Germinal center (tissue), 1 donor: ENCODE measurements at places on chromosomes 6 and 20.

DNA sequence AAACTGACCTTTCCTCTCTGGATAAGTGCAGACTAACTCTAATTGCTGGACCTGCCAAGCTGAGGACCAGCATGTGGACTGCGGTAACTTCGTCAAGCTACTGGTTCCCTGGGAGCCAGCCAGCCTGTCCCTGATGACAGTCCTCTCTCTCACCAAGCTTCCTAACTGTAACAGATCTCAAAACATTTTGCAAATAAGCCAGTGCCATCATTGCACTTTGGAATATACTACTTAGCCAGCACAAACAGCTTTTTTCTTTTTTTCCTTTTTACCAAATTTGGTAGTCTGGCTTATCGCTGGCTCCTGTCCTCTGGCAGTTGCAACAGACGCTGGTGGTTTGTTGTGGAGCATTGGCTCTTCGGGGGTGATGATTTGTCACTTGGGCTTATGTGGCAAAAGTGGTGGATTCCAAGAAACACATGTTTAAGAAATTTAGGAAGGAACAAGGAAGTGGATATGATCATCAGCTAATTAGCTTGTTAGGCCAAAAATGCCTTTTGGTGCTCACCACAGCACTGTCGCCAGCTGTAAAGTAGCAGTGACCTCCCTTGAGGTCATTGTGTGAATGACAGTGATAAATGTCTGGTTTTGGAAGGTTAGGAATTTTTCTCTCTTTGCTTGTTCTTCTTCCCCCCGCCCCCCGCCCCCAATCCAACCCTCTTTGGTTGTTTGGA, 171.7 kb downstream of the CLIC5 start:
- no peak for DNase-seq

DNA sequence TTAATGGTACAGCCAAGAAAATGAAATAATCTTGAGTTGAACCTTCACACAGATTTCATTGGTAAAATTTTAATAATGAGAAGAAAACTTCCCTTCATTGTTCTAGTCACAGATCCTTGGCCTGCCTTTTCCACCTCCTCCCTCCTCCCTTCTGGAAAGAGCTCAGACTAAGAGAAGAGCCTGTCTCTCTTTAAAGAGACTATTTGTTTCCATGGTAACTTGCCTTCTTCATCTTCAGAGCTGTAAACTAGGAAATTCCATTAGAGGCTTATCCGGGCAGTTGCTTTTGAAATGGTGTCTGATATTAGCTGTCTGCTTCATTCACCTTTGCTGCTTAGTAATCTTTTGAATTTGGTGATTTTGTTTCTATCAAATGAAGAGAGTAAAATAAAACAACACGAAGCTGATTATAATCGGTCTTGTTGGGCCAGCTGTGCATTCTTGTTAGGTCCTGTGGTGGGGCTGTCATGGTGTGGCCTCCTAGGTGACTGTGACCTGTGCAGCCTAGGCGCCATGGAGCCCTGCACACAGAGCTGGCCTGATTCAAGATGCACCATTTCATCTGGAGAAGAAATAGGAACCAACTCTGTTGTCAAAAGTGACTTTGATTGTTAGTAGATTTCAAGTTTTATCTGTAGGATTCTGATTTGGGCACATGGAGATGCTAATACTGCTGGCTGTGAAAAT, 96.7 kb downstream of the MAP3K7 start:
- DNase-seq: no peak

- DNase-seq: no peak
Observed at GRCh38 chr20:51536116-51537069, 6.1 kb downstream of the NFATC2 start.

DNA sequence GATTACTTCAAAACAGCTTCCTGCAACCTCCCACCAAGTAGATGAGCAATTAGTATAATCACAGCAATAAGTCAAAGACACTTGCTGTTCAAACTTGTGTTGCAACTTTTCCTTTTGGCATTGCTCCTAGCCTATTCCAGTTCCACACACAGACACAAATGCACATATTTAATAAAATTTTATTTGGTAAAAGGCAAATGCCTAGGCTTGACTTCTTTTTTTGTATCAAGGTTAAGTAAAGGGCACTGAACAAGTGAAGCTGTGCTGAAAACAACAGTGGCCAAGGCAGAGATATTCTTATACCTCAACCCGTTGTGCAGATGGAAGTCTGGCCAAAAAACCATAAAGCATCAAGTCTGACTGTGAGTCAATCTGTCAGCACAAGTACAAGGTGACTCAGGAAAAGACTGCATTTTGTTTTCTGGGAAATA, 708.4 kb upstream of the CITED2 start:
- DNase-seq: no peak

DNA sequence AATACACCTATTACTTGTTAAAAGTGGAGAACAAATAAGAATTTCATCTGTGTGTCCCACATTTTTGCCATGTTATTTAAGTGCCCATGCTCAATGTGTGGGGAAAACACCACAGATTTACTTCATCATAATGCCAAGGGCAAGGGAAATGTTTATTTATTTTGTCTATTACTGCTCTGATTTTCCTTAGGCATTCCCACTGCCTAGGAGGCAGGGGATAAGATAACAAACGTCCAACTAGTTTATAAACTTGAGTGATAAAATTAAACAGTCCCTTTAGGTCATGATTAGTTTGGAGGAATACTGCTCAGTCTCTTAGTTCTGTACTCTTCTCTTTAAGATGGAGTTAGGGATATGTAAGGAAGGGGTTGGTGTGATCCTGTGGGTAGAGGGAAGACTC, 598.4 kb upstream of the MARCKS start:
- DNase-seq: no peak

DNA sequence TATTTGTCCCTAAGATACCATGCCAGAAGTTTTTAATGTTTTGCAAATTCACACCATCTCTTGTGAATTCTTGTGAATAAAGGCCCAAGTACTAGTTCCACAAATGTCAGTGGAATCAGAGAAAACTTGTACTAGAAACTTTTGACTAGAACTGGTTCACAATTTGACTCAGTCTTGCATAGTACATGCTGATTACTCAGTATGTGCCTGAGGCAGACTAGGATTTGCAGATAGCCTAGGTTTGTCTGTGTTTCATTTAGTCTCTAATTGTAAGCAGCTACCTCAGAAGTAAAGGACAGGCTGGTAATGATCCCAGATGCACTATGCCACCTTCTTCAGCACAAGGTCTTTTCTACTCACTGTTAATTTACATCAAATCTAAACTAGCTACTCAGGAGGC, 34.2 kb upstream of the GSTA4 start:
- DNase-seq: no peak

DNA sequence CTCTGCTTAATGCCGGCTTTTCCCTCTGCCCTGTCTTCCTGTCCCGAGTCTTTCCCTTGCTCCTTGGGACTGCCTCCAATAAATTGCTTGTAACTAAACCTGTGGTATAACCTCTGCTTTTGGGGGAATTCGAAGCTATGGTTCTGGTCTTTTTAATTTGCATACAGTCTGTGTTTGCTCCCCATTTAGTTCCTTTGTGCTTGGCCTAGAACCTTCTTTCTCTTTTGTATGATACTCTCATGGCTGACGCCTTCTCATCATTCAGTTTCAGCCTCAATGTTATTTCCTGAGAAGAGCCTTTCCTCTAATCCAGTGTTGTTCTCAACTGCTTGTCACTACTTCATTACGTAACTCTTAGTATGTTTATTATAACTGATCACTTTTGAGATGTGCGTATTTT, 248.0 kb downstream of the PHF3 start:
- DNase-seq: no peak

GRCh38 chr6:11944111-11944510, 68.0 kb upstream of the HIVEP1 start:
- no peak for DNase-seq

DNA sequence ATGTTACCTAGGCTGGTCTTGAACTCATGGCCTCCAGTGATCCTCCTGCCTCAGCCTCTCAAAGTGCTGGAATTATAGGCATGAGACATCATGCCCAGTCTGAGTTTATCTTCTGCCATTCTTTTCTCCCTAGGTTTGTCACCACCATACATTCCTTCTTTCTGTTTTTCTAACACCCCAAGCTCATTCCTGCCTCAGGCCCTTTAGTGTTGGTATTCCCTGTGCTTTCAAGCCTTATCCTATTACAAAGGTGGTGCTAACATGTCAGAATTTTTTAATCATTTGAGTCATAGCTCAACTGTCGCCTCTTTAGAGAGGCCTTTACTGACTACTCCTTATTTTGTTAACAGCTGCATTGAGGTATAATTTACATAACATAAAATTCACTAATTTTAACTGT, 221.1 kb upstream of the PRSS16 start:
- DNase-seq: no peak

DNA sequence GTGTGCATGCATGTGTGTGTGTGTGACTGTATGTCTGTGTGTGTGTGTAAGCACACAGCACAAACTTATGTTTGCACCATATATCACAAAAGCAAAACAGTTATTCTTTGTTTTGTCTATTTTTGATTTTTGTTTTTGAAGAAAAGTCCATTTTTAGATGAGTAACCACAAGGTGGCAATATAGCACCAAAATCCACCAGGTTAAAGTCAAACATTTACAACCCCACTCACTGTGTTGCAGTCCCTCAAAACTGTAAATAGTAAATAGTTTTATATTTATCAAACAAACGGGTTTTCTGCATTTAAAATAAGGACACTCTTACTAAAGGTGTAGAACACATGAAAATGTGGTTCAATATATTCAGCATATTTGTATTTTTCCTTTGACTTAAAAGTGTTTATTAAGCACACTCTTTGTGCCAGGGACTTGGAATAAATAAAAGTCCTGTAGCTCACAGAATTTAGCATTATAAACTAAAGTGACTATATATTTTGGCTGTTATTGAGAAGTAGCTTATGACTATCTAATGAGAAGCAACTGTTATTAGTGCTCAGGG, 118.5 kb downstream of the GFRAL start:
- DNase-seq: no peak

DNA sequence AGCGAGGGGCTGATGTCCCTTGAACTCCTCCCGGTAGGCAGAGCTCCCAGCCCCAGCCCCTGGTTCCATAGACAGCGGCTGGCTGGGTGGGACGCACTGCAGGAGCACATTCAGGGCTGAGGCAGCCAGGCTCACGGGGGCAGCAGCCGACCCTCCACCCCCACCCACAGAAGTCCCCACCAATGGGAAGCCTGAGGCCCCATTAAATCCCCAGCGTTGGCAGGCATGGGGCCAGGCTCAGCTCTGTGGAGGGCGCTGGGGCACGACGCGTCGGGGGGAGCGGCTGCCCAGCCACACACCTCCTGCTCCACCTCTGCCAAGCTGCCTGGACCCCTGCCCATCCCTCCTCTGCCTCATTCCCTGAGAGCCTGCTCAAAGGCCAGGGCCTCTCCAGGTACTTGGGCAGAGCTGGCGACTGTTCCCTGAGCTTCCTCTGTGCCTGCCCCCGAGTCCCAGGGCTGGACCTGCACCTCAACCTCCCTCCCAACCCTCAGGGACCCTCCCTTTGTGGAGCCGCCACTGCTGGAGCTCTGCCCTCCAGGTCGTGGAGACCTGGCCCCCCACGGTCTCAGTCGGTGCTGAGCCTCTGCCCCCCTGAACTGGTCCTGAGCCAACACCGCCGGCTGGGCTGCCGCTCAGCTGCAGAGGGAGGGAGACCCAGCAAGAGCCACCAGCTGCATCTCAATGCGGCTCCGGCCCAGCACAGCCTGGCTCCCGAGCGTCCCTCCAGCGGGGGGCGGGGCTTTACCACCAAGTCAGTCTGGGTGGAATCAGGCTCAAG, 9.1 kb downstream of the CHRNA4 start:
- no peak for DNase-seq
